Activated CD8-positive, alpha-beta memory T cell treated with anti-CD3 and anti-CD28 coated beads for 4 hours (primary cell): ENCODE measurements at places on chromosomes 7 and 10.
A peak's percentile ranks its signal among the peaks of the same experiment; 100 is the strongest.

DNA sequence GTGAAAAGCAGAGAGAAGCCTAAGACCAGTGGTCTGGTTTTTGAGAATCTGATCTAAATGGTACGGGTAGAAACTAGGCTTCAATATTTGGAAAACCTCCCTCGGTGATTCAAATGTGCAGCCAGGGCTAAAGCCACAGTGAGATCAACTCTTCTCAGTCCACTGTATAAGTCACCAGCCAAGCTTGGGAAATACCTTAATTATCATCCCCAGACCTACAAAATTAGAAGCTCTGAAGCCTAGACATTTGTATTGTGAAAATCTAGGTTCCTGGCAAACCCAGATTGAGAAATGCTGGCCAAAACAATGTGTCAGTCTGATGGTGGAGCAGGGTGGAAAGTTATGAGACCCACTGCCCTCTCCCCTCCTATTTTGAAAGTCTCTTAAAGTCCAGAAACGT is 131.7 kb downstream of the DGKI start:
- DNase-seq: no peak

DNA sequence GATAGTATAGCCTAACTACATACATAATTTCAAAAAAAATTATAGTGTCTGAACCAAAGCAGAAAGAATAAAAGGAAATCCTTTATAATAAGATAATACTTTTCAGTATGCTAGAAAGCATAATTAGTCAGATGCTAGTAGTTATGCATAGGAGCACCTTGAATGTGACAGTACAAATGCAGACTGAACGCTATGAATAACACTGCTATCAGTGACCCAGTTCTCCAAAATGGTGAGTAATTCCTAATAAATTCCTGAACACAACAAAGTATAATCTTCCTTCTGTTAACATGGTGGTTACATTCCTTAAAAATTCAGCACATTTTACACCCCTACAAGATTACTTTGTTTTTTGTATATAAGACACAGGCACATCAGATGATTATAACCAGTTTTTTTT is 1.2 kb upstream of the CHPF2 start:
- no peak for DNase-seq

GRCh38 chr7:15747301-15747700 is 60.8 kb upstream of the MEOX2 start:
- no peak for DNase-seq

DNA sequence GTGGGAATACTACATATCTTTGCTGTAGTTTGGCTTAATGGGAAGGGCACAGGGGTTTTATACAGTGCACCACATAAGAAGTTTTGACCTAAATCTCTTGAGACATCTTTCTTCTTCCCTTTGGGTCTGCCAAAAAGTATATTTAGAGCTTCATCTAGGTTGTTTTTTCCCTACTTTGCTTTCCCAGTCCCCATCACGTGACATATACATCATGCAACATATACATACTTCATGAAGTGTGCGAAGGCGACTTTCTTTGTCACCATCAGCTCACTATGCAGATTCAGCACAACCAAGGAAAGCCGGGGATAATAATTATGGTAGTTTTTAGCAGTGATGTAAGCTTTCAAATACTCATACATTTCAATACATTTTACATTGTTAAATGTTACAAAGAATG is 177.1 kb upstream of the PPP1R3A start:
- DNase-seq: no peak

GRCh38 chr7:132580277-132580676 is 4.0 kb upstream of the PLXNA4 start:
- DNase-seq: no peak

GRCh38 chr10:1257274-1257673 is 201.1 kb downstream of the WDR37 start:
- no peak for DNase-seq

GRCh38 chr7:46756996-46757395 is 824.9 kb downstream of the TNS3 start:
- DNase-seq: no peak

GRCh38 chr7:151204383-151205032 is 5.8 kb downstream of the H2BK1 start:
- DNase-seq: no peak

DNA sequence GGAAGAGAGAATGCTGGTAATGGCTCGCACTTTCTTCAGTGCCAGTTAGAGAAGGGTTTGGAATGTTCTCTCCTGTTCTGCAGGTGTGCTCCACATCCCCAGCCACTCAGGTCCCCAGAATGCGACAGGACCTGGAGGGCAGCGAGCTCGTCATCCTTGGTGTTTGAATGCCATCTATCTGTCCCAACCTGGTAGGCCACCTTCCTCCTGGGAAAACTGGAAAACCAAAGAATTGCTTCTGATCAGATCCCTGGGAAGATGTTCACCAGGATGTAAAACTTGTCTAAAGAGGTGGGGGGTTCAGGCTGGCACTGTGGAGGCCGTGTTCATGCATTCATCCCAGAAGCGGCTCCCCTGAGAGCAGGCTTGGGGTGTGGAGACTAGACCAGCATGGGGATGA is 379.5 kb downstream of the GLRX3 start:
- no peak for DNase-seq

- DNase-seq: no peak
Observed at GRCh38 chr10:101273741-101274140, 44.5 kb upstream of the LBX1 start.

DNA sequence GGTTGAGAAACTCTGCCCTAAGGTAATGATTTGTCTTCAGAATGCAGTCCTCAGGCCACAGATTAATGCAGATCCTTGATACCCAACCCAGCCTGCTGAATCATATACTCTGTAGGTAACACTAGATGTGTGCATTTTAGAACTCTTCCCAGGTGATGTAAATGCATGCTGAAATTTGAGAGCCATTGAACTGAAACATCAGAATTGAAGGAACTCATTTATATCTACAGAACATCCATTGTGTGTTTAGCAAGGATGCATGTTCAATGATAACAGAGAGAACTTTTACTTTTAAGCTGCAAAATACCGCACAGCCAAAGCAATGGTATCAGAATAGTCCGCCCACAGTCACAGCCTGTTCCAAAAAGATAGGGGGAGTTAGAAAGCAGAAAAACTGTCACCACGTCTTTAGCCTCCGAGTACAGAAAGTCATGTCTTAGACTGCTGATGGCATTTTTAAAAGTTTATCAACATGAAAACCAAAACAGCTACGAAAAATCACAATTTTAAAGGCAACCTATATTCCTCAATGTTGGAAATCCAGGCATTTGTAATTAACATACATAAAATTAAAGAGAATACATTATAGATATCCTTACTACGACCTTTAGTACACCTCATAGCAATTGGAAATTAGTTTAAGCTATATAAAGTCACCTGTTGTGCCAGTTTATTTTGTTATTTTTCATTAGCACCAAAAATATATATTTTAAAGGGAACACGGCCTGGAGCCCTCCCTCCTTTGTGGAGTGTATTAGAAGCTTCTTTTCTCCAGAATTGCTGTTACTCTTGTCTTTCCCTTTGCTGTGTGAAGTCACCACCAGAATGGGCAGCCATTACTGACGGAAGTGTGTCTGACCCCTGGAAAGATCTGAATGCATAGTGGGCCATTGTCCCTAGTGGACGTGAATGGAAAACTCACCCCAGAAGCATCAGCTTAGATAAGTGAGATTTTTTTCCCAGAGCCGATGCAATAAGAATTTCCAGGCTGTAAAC is 65.8 kb upstream of the PRKAR2B start:
- no peak for DNase-seq

- DNase-seq: no peak
Observed at GRCh38 chr7:8638076-8638475, 204.7 kb downstream of the NXPH1 start.

DNA sequence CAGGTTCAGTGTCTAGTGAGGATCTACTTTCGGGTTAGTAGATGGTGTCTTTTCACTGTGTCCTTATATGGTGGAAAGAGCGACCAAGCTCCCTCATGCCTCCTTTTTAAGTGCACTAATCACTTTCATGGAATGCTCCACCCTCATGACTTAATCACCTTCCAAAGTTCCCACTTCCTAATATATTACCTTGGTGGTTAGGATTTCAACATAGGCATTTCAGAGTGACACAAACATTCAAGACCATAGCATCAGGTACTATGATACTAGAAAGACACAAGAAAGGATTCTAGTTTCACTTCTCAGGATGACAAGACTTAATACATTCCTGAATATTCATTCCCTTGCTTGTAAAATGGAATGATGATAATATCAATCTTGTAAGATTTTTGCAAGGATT is 119.1 kb upstream of the FAM3C start:
- DNase-seq: no peak

GRCh38 chr7:73451780-73452398 is 18.3 kb downstream of the FZD9 start:
- no peak for DNase-seq

DNA sequence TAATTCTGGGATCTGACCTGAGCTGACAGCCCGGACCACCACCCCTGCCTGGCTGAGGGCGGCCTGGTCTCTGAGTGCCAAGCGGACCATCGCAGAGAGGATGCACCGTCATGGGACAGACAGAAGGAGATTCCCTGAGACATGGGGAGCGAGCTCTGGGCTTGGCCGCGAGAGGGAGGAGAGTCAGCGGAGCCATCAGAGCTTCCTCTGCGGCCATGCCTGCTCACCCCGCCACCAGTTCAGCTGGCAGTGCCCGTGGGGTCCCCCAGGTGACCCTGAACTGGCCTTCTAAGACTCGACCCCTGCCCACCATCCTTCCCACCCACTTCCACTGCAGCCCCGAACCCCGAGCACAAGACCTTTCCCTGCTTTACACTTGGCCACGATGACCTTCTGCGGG is 152.8 kb downstream of the TCERG1L start:
- no peak for DNase-seq

DNA sequence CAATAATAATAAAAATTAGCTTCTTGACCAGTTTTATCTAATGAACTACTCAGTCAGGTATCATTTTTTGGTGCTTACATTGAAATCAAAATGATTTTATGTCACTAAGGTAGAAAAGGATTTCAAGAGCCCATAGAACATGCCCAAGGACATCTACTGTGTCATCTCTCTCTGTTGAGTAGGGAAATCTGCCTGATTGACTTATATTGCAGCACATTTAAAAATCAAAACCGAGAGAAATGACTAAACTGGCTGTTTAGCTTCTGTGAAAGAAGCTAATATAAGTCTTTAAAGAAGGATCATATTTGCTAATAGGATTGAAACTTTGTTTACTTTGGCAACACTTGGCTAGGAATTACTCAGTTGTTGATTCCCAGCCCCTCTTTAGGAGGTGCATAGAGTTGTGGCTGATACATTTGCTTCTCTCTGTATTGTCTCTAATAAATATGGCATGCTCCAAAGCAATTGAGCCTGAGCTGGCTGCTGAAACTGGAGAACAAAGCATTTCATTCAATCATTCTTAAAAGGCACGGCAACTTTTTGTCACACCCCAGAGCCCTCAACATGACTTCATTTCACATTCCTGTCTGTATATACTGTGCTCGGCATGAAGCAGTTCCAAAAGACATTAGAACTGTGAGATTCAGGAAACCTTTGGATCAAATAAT is 1096.9 kb upstream of the POT1 start:
- DNase-seq: no peak

DNA sequence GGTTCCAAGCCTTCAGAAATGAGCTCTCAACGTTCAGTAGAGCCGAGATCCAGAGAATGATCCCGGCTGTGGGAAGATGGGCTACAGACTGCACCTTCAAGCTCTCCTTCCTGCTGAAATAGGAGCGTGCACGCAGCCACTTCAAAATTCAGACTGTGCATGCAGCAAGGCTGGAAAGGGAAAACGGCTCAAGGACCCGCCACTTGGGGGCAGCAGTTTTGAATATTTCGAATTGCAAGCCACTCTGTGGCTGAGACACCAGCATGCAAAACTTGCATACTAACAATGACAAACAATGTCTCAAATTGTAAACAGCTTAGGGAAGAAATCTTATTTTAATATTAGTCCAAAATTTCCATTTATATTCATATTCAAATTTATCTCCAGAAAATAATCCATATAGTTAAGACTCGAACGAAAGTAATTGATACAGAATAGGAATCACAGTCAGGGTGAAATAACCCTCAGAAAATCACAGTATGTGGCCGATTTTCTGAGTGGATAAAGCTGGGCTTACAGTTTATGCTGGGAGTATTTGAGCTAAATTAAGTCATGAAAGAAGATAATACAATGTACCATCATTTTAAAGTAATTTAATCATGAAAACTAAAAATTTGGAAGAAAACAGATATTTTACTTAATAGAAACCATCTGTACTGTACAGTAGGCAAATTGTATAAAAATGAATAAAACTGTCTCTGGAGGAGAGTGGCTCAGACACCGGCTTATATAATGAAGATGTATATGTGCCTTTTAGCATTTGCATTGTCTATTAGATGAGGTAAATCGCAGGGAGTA is 137.9 kb upstream of the MKI67 start:
- peak; percentile 7 for DNase-seq
